ENCODE measurements at places on chromosomes 4 and X.

GRCh38 chr4:111937368-111937767 is 207.9 kb upstream of the FAM241A start:
- DNase-seq = no peak

- DNase-seq = no peak
Measured at GRCh38 chr4:127959794-127960193, 5.2 kb downstream of the MFSD8 start.

DNA sequence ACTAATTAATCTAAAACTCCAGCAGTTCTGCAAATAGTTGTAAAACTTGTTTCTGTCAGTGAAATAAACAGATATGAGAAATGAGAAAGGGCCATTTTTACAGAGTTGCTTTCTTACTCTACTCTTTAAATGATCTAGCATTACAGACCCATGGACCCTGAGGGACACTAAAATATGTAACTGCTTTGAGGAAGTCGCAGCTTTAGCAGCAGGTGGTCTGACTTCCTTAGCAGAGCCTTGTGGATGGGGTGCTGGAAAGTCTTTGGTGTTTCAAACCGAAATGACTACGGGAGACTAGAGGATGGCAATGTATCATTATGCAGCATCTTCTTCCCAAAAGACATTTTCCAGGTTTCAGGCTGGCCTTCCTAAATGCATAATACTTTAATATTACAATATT is 18.7 kb downstream of the SHISA3 start:
- no peak for DNase-seq

DNA sequence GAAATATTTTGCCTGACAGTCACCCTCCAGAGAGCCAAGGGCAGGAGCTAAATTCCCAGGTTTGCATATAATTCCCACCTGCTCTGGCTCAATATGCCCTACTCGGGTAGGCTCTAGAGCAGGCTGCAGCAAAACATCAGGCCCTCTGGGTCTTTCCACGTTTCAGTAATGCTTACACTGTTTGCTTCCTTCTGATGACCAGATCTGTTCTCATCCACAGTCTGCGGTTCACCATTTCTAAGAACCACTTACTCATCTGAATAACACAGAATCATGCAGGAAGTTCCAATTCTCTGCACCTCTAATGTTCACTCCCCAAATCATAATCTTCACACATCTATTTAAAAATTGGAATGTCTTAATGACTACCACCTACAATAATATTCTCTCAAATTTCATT is 141.4 kb downstream of the PPP3CA start:
- no peak for DNase-seq

DNA sequence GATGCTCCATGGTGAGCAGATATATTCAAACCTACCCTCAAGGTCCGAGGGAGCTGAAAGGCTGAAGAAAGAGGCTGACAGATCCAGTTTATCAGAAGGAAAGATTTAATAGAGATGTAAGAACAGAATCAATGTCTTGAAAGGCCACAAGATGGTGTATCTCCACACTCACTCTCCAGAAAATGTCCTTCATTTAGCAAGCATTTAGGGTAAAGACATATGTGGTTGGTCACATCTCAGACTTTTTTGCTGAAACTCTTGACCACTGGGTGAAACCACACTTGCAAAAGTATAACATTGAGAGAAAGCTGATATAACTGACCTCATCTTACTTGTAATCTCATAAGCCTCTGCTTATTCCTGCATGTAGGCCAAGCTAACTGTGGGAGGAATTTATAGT is 745.8 kb upstream of the GALNTL6 start:
- no peak for DNase-seq

DNA sequence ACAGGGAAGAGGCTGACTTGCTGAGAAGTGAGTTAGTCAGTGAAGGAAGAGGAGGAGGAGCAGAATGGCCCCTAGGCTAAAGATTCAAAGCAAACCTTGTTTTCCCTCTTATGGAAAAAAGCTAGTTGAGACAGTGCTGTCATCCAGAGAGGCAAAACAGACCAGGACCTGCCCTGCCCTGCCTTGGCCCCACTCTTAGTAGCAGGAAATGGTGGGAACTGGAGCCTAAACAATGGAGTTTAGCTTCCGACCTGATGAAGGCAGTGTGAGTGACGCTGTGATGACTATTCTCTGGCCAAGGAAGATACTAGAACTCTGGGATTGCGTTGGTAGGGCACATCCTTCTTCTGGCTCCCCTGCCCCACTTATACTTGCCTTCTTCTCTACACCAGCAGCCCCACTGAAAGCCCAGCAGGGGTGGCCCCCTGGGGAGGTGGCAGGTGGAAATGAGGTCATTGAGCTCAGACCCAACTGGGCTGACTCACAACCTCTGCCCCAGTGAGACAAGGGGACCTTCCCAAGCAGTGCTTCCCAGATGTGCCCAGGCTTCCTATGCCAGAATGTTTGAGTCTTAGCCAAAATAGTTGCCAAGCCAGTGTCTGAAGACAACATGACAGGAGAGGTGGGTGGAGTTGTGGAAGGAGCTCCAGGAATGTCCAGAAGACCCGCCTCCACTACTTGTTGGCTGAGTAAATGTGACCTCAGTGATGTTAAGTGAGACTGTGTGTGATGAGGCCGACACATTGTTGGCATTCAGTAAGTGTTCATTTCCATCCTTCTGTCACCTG is 38.8 kb downstream of the MSN start:
- DNase-seq = no peak

- DNase-seq = no peak
Measured at GRCh38 chrX:147403040-147403439, 508.7 kb upstream of the FMR1 start.

GRCh38 chr4:7691982-7692381 is 247.7 kb downstream of the AFAP1 start:
- DNase-seq = no peak
